A549 treated with CORT108297 at 1 μM for 4 hours (cell line): ENCODE measurements at places on chromosomes 7 and 10. TPM values are rescaled to one million over a fixed set of nuclear protein-coding genes. Genes with fewer than 3 reads are reported as not detected.

The RET gene
- 0.50 to 0.98 TPM (median 0.67 TPM) in 5 replicates for total RNA-seq

The OPALIN gene
- not detected in 5 replicates for total RNA-seq

The KLF14 gene
- 0.03 to 0.07 TPM (median 0.05 TPM) in 3 of 5 replicates, not detected in the others for total RNA-seq

The FBXO24 gene
- 0.15 to 0.23 TPM (median 0.21 TPM) in 5 replicates for total RNA-seq

The TAS2R39 gene
- not detected in 5 replicates for total RNA-seq

The ANKRD30A gene
- 0.52 to 0.94 TPM (median 0.72 TPM) in 5 replicates for total RNA-seq

The FAM221A gene
- 0.24 to 0.63 TPM (median 0.39 TPM) in 5 replicates for total RNA-seq

The NPFFR1 gene
- total RNA-seq: not detected in 5 replicates

The PTF1A gene
- not detected in 5 replicates for total RNA-seq

The ADRA2A gene
- 0.02 to 0.05 TPM (median 0.03 TPM) in 4 of 5 replicates, not detected in the other for total RNA-seq

The TMEM120A gene
- total RNA-seq: 34.7 to 47.1 TPM (median 42.5 TPM) in 5 replicates

The FKBP6 gene
- total RNA-seq: not detected in 5 replicates

The SPDYE6 gene
- total RNA-seq: not detected in 5 replicates

The CALCR gene
- 0.02 TPM in 1 of 5 replicates, not detected in the others for total RNA-seq

The MRPL32 gene
- 69.0 to 80.0 TPM (median 75.0 TPM) in 5 replicates for total RNA-seq

The ABLIM1 gene
- 28.2 to 37.3 TPM (median 34.2 TPM) in 5 replicates for total RNA-seq

The BAIAP2L1 gene
- 48.0 to 55.5 TPM (median 53.3 TPM) in 5 replicates for total RNA-seq

The PHYHIPL gene
- 0.18 to 0.39 TPM (median 0.31 TPM) in 5 replicates for total RNA-seq

The KCNIP2 gene
- total RNA-seq: 0.58 to 1.1 TPM (median 0.70 TPM) in 5 replicates

The CDHR3 gene
- 4.3 to 6.1 TPM (median 4.9 TPM) in 5 replicates for total RNA-seq

The LRRD1 gene
- total RNA-seq: not detected in 5 replicates

The INSYN2A gene
- 1.4 to 1.9 TPM (median 1.6 TPM) in 5 replicates for total RNA-seq

The LBX1 gene
- total RNA-seq: not detected in 5 replicates

The WDR11 gene
- 19.1 to 27.9 TPM (median 23.5 TPM) in 5 replicates for total RNA-seq

The TUBAL3 gene
- 0.23 to 0.57 TPM (median 0.39 TPM) in 5 replicates for total RNA-seq

The GCK gene
- not detected in 5 replicates for total RNA-seq

The SPDYE3 gene
- not detected in 5 replicates for total RNA-seq

The ZCWPW1 gene
- total RNA-seq: 1.1 to 1.6 TPM (median 1.3 TPM) in 5 replicates

The ADCYAP1R1 gene
- total RNA-seq: 0.06 to 0.09 TPM (median 0.06 TPM) in 4 of 5 replicates, not detected in the other

The CTAGE6 gene
- not detected in 5 replicates for total RNA-seq

The PLEKHA1 gene
- 15.1 to 25.3 TPM (median 21.5 TPM) in 5 replicates for total RNA-seq

The HHEX gene
- 14.4 to 15.8 TPM (median 14.9 TPM) in 5 replicates for total RNA-seq

The SEC31B gene
- total RNA-seq: 1.6 to 3.0 TPM (median 2.3 TPM) in 5 replicates

The COL13A1 gene
- 0.14 to 0.63 TPM (median 0.24 TPM) in 5 replicates for total RNA-seq

The COL28A1 gene
- 0.42 to 0.75 TPM (median 0.58 TPM) in 5 replicates for total RNA-seq
